ENCODE measurements at places on chromosomes 6 and 20.
A peak's percentile ranks its signal among the peaks of the same experiment; 100 is the strongest.

- no peak overlapping the region for H3K27ac ChIP-seq
- no peaks in the 10 kb centered on the region for H3K27me3 ChIP-seq
- no peak for DNase-seq
- no peak overlapping the region for H3K4me3 ChIP-seq
Observed at GRCh38 chr6:46216879-46217278, 46.1 kb upstream of the ENPP5 start.

DNA sequence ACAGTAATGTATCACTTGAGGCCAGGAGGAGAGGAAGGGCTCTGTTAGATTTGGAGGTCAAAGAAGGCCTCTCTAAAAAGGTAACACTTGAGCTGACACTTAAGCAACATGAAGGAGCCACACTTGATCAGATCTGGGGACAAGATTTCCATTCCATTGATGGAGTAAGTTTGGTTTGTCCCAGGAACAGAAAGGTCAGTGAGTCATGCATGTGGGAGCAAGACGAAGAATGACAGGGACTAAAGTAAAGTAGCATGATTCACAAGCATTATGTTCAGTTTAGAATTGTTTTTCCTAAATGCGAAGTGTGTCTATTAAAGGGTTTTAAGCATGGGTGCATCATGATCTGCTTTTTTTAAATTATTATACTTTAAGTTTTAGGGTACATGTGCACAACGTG is 47.4 kb downstream of the COL21A1 start:
- no peak overlapping the region for H3K27ac ChIP-seq
- no peak for DNase-seq
- no peaks in the 10 kb centered on the region for H3K4me1 ChIP-seq
- H3K36me3 ChIP-seq: no peaks in the 10 kb centered on the region
- H3K27me3 ChIP-seq: no peaks in the 10 kb centered on the region
- H3K4me3 ChIP-seq: no peak overlapping the region

DNA sequence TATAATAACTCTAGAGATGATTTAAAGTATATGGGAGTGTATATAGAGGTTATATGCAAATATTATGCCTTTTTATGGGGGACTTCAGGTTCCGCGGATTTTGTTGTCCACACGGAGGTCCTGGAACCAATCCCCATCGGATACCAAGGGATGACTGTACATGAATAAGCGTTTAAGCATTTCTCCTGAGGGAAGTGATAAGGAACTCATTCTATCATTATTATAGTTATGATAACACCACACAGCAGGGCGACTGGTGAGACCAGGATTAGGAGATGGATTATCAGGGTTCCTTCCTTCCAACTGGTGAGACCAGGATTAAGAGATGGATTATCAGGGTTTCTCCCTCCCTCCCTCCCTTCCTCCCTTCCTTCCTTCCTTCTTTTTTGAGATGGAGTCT is 6.6 kb downstream of the ECI2 start:
- H3K27ac ChIP-seq: no peak overlapping the region
- H3K4me1 ChIP-seq: peaks cover 31% of the 10 kb centered on the region
- peaks cover 72% of the 10 kb centered on the region for H3K36me3 ChIP-seq
- H3K27me3 ChIP-seq: no peaks in the 10 kb centered on the region
- DNase-seq: no peak

- DNase-seq: no peak
- H3K4me3 ChIP-seq: no peak overlapping the region
- H3K36me3 ChIP-seq: peaks cover 82% of the 10 kb centered on the region
- no peaks in the 10 kb centered on the region for H3K4me1 ChIP-seq
- H3K27ac ChIP-seq: no peak overlapping the region
- H3K27me3 ChIP-seq: no peaks in the 10 kb centered on the region
Observed at GRCh38 chr20:47295921-47296426, 60.5 kb downstream of the ZMYND8 start.

DNA sequence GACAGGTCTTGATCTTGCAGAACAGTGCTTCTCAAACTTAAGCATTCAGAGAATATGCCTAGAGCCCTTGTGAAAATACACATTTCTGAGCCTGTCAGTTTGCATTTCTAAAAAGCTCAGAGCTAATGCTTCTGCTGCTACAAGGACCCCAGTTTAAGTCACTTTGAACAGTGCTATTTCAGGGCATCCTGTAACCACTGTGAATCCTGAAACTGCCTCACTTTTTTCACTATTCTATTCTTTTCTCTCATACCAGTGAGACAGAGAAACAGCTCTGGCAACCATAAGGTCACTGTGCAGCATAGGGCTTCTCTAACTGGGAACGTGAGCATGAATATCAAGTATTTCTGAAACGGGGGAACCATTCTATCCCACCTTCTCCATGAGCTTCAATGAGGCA is 51.2 kb downstream of the LGSN start:
- no peak overlapping the region for H3K27ac ChIP-seq
- no peak for DNase-seq
- H3K27me3 ChIP-seq: no peaks in the 10 kb centered on the region
- H3K36me3 ChIP-seq: no peaks in the 10 kb centered on the region
- no peak overlapping the region for H3K4me3 ChIP-seq
- H3K4me1 ChIP-seq: no peaks in the 10 kb centered on the region

GRCh38 chr20:59645761-59646171 is 41.4 kb downstream of the PHACTR3 start:
- no peaks in the 10 kb centered on the region for H3K36me3 ChIP-seq
- no peak overlapping the region for H3K27ac ChIP-seq
- DNase-seq: peak; percentile 27
- peaks cover 3% of the 10 kb centered on the region for H3K27me3 ChIP-seq

- H3K27ac ChIP-seq: no peak overlapping the region
- no peak for DNase-seq
- H3K4me3 ChIP-seq: no peak overlapping the region
- peaks cover 38% of the 10 kb centered on the region for H3K27me3 ChIP-seq
- no peaks in the 10 kb centered on the region for H3K36me3 ChIP-seq
- H3K4me1 ChIP-seq: peaks cover 6% of the 10 kb centered on the region
Observed at GRCh38 chr20:63183422-63184146, 32.3 kb downstream of the YTHDF1 start.

DNA sequence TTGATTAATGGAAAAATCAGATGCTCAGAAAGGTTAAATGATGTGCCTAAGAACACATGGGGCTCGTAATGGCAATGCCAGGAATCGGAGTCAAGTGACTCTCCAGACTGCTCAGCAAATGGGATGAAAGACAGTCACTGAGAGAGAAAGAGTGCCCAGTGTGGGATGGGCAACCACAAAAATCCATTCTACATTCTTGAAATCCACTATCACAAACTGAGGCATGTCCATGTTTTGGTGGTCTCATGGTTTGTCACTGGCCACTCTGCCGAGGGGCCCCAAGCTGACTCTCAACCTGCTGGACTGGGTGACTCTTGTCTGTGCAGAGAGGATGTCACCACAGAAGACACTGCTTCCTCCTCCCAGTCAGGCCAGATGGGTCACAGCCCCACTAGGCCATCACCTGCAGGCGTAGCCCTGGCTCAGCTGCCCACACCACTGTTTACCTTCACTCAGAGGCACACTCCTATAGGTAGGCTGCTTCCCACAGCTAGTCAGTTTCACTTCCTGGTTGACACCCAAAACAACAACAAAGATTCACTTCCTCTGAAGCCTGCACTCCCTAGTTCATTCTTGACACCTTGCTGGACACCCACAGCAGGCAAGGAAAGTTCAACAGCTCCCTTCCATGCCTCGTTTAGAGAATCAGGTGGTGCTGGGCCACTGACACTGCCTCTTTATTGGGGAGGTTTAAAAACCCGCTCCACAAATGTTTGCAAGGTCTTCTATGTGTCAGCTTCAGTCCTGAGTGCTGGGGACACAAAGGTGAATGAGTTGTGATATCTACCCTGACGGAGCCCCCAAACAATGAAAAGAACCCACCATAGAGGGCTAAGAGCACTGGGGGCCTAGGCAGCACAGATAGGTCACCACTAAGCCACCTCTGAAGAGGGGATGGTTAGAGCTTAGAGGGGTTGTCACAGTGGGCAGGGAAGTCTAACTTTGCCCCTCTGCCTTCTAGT is 21.7 kb downstream of the MAP1LC3A start:
- no peak overlapping the region for H3K27ac ChIP-seq
- H3K27me3 ChIP-seq: no peaks in the 10 kb centered on the region
- DNase-seq: peak; percentile 30
- H3K4me3 ChIP-seq: no peak overlapping the region
- H3K4me1 ChIP-seq: peaks cover 31% of the 10 kb centered on the region

- no peaks in the 10 kb centered on the region for H3K4me1 ChIP-seq
- DNase-seq: no peak
- H3K27me3 ChIP-seq: 0 out of 2 replicates have a peak, but pooled peaks cover 2% of the 10 kb centered on the region
- no peak within 1 kb of the TSS for H3K4me3 ChIP-seq
Observed at GRCh38 chr6:127900935-127901334, at the start of gene THEMIS. Gene THEMIS, minus strand, starts transcription at chr6:127901058. Its CDS starts 126 bp downstream, at chr6:127900932.

DNA sequence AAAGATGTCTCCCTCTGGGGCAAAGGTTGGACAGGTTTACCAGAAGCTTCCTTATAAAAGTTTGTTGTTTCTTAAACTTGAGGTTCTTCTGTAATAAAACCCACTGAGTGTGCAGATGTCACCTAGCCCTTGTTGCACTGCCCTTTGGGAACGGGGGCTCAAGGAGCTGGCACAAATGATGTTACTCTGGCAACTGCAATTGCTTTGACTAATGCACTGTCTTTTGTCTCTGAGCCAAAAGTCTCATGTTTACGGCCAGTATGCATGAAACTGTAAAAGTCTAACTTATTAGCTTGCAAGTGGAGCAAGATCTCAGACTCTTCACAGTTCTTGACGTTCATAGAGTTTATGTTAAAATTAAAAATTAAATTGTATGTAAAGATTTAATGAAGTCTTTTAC is 655.7 kb downstream of the EPHA7 start:
- no peak overlapping the region for H3K27ac ChIP-seq
- no peak for DNase-seq
- H3K27me3 ChIP-seq: no peaks in the 10 kb centered on the region
- H3K4me3 ChIP-seq: no peak overlapping the region
- no peaks in the 10 kb centered on the region for H3K36me3 ChIP-seq
- no peaks in the 10 kb centered on the region for H3K4me1 ChIP-seq
